Astrocyte of the hippocampus (primary cell): ENCODE measurements at places on chromosomes 4 and X.

DNA sequence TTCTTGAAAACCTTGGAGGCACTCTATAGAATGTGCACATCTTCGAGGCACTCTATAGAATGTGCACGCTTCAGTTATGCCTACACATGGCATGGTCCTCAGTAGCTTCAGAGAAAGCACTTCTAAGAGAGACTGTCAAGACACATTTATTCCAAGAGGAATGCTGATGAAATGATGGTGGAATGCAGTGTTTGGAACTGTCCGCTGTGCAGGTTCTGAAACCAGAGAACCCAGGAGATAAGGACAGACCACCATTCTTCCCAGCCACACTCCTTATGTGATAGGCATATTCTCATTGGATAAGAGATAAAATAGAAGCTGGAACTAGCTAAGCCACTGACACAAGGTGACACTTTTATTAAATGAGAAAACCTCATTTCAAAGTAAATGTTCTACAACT is 263.3 kb downstream of the NLGN4X start:
- DNase-seq: peak; percentile 20

GRCh38 chrX:69365755-69366154 is 138.4 kb upstream of the NALF2 start:
- no peak for DNase-seq

DNA sequence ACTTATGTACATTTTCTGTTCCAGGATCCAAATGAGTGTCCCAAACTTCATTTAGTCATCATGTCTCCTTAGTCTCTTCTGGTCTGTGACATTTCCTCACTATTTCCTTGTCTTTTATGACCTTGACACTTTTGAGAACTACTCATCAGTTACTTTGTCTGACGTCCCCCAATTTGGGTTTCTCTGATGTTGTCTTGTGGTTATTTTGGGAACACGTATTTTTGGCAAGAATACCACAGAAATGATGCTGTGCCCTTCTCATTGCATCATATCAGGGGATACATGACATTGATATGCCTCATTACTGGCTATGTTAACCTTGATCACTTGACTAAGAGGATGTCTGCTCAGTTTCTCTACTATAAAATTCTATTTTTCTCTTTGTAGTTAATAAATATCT is 308.8 kb downstream of the ZNF674 start:
- DNase-seq: no peak

DNA sequence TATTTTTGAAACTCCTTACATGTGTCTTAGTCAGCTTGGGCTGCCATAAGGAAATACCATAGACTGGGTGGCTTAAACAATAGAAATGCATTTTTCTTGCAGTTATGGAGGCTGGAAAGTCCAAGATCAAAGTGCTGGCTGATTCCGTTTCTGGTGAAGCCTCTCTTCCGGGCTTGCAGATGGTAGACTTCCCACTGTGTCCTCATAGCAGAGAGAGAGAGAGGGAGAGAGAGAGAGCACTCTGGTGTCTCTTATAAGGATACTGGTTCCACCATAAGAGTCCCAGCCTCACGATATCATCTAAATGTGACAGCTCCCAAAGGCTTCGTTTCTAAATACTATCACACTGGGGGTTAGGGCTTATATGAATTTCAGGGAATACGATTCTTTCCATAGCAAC is 39.7 kb downstream of the ENPEP start:
- DNase-seq: no peak

DNA sequence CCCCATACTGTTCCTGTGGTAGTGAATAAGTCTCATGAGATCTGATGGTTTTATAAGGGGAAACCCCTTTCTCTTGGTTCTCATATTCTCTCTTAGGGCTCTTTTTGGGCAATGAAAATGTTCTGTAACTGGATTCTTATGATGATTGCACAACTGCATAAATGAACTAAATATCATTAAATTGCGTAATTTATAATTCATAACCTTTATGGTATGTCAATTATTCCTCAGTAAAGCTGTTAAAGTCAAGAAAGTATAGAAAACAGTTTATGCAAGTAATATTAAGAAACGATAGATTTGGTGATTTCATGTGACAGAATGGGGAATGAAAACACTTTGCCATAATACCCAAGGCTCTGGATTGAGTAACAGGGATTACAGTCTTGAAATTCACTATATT is 33.5 kb upstream of the SPANXD start:
- no peak for DNase-seq

DNA sequence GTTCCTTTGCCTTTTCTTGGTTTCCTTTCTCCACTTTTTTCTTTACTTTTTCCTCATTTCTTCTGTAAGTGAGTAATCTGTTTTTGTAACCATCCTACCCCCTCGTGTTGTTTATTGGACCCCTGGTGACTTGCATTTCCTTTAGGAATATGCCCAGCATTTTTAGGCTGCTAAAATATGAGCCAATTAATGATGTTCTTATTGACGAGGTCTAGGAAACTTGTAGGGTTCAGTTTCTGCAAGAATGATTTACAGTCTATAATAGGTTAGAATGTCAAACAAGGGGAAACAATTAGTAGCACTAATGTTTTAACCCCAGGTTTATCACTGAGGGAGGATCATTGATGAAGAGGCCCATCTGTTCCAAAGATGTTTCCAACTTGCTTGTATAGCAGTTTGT is 79.0 kb downstream of the CPE start:
- DNase-seq: no peak

GRCh38 chr4:149727663-149728062 is 88.0 kb downstream of the IQCM start:
- no peak for DNase-seq

- no peak for DNase-seq
Observed at GRCh38 chrX:2631743-2632532, 59.2 kb upstream of the CD99 start.

GRCh38 chr4:152050106-152050505 is 289.3 kb upstream of the GATB start:
- no peak for DNase-seq

DNA sequence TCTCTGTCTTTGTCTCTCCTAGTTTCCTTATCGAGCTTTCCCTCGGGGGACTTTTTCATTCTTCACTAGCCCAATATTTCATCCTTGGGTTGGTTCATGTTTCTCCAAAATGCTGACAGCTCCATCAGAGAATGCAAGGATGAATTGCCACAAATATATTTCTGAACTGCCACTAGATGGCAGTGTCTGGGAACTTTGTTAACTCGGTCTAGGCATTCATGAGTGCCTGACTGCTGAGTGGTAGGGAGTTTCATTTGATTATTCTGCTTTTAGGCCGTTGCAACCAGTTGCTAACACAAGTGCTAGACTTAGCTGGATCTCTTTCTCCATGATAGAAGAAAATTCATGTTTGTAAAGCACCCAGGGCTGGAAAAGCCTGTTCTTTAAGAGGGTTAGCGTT is 73.5 kb upstream of the RAP2C start:
- DNase-seq: peak; percentile 64

- no peak for DNase-seq
Observed at GRCh38 chr4:41791557-41791956, 43.0 kb upstream of the PHOX2B start.

GRCh38 chrX:112830540-112830939 is 10.1 kb downstream of the AMOT start:
- no peak for DNase-seq

DNA sequence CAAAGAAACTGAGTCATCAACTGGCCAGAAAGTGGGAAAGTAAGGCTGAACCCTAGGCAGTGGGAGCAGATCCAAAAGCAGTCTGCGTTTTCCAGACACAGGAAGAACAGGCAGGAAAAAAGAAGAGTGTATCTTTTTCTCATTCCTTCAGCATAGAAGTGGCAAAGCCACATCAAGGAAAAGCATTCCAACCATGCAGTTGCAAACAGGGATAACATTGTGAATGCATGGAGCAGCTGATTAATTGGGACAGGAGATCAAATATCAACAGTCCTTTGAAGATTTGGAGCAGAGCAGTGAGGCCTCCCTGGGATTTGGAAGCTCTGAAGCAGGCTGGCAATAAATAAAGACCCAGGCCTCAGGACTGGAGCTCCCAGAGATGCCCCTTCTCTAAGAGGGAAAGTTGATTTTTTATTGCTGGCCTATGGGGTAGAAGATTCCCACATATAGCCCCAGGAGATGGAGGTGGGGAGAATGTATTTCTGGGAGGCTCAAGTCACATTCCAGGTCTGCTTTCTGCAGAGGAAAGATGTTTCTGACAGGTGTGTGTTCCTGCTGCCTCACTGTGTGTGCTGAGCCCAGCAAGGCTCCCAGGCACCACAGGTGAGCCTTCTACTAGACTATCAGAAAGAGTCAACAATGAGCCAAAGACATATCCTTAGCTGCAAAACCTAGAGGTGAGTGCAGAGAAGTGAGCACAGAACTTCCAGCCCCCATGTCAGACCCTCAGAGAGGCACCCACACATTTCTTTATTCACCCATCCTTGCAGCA is 222.5 kb downstream of the RAB28 start:
- DNase-seq: peak; percentile 76

DNA sequence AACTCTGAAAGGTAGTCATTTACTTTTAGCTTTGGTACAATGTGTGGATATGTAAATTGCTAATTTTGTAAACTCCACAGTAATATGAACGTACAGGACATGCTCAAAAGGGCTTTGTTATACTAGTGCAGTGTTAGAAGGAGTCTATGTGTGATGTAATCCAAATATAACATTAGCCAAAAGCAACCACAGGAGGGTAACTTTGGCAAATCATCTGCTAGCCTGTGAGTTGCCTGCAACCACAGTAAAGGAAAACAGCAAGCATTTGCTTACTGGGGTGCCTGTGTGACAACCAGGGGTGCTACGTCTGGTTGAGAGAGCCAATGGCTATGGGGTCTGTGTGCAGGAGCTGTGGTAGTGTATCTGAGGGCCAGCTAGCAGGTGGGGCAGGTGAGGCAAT is 245.8 kb downstream of the ADAMTS3 start:
- DNase-seq: peak; percentile 64

DNA sequence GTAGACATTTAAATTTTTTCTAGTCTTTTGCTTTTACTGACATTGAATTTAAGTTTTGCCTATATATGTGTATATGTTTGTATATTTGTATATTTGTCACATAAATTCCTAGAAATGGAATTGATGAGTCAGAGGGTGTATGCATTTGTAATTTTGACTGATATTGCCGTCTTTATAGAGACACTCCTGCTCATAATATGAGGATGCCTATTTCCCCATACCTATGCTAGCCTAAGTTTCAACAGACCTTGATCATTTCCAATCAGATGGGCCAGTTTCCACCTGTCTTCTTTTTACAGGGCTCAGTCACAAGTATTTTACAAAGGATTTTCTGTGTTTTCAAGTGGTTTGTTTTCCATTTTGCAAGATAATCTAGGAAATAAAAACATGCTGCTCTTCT is 10.8 kb downstream of the PDLIM5 start:
- DNase-seq: no peak

DNA sequence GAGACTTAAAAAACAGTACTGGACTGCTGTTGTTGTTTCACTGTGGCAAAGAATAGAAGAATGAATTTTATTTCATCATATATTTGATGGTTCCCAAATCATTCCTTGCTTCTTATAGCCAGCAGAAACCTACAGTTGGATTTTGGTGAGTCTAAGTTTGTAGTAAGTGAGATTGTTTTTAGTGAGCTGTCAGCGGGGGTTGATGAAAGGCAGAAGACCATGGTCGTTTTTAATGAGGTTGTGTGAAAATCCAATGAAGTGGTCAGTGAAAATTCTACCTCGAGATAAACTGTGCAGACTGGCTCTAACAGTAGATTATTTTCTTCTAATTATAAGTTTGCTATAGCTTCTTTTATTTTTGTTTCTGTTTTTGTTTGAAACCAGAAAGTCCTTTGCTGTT is 36.2 kb downstream of the ANAPC4 start:
- DNase-seq: no peak

DNA sequence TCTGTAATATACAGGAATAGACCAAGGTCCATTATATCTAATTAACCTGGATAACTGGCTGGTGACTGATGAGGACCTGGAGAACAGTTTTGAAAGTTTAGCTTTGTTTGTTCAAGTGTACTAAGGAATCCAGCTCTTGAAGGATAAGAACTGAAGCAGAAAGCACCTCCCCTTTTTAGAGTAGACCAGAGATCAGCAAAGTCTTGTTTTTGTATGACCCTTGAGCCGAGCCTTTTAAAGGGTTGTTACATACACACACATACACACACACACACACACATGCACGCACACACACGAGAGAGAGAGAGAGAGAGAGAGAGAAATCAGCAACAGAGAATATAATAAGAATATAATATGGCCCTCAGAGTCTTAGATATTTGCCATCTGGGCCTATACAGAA is 13.0 kb downstream of the MOSPD2 start:
- DNase-seq: no peak

GRCh38 chr4:150598909-150599308 is 17.0 kb downstream of the MAB21L2 start:
- DNase-seq: no peak

DNA sequence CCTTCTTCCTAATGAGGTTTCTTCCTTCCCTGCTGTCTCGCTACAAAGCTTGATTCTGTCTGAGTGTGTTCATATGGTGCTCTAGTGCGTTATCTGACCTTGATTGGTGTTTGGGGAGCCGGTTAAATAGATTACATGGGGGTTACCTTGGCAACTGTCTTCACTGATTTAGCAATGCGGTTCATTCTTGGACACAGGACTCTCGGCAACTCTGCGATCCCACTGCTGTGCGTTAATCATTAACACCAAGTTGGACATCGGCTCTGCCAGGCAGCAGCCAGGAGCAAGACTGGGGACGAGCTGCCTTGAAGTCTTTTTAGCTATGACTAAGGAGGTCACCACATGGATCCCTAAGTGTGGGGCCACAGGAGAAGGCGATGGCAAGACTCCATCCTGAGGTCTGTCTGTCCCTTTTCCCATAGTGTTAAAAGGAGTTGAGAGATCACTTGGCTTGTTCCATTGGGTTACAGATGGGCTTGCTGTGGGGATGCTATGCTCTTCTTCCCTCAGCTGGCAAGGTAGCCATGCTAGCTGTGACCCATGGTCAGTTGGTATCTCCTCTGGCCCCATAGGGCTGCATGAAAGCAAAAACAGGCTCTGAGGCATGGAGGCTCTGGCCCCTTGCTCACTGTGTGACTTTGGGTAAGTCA is 93.4 kb upstream of the MAMLD1 start:
- peak; percentile 14 for DNase-seq

- DNase-seq: peak; percentile 35
Observed at GRCh38 chrX:76148041-76148665, 24.7 kb upstream of the PBDC1 start.

DNA sequence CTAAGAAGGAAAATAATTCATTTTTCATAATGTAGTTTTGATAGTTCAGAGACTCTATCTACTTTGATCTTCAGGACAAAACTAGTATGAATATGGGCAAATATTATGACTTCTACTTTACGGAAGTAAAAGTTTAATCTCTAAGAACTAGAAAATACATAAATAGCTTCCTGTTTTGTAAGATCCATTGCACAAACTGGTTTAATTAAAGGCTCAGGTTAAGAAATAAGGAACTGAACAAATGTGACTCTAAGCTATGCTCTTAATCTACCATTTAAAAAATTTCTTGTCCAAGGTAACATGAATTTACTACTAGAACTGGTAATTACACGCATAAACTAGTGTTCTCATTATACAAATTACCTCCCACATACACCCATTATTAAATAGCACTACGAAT is 360.6 kb downstream of the INPP4B start:
- no peak for DNase-seq
